H9 (cell line): ENCODE measurements at places on chromosomes 7 and 10. TPM values are rescaled to one million over a fixed set of nuclear protein-coding genes. Genes with fewer than 3 reads are reported as not detected.

DNA sequence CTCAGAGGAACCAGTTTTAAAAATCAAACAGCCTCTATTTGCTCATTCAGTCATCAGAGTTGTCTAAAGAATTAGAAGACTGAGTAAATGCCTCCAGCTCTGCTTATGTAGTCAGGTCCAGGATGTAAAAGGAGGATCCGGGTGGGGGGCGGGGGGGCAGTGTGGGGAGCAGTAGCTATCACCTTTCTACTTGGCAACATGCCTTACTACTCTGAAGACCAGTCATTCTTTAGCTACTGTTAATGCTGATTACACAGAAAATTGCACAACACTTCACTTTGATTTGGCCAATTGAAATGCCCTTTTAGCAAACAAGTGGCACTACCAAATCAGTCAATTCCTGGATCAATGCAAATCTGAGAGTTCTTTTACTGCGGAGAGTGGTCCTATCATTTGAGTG is 164.2 kb downstream of the NXPH1 start:
- no peak for DNase-seq

DNA sequence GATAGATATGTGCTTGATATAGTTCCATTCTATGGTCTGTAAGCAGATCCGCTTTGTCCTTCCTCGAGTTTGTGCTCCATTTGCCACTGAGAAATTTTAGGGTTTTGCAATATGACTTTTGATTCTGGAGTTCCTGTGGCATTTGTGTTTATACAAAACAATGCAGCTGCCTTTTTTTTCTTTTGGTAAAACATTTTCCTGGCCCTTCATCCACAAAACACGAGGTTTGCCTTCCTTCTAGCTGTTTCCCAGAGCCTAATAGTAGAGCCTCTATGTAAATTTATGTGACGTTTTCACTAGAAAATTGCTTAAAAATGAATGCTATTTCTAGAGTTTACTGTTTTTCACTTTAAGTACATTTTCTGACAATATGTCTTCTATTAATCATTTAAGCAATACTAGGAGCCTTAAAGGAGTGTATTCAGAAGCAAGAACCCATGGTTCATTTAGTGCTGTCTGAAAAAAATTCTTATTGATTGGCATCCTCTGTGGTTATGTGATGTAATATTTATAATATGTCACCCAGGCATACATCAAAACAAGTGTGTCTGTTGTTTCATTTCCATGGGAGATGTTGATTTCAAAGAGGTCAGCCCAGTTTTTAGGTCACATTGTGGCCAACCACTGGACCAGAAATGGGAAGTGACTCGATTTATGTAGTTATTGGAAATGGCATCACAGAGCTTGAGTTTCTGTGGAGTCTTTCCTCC is 618.3 kb downstream of the LRMDA start:
- no peak for DNase-seq

- DNase-seq = no peak
Measured at GRCh38 chr10:126872768-126873167, 32.5 kb upstream of the DOCK1 start.

- no peak for DNase-seq
Measured at GRCh38 chr7:14209896-14210484, 220.5 kb upstream of the ETV1 start.

The RBP3 gene
- total RNA-seq = not detected in 2 replicates

The SGCE gene
- total RNA-seq = 30.5 and 30.8 TPM in 2 replicates

GRCh38 chr7:11328309-11328708 is 354.6 kb downstream of the PHF14 start:
- no peak for DNase-seq

GRCh38 chr10:110207011-110207804 is at the start of gene MXI1:
TSS of gene MXI1 (plus strand) at chr10:110207605. CDS start at chr10:110207809, 204 bp downstream.
- DNase-seq = peak; percentile 90

The TACC2 gene
- 54.8 and 58.1 TPM in 2 replicates for total RNA-seq

DNA sequence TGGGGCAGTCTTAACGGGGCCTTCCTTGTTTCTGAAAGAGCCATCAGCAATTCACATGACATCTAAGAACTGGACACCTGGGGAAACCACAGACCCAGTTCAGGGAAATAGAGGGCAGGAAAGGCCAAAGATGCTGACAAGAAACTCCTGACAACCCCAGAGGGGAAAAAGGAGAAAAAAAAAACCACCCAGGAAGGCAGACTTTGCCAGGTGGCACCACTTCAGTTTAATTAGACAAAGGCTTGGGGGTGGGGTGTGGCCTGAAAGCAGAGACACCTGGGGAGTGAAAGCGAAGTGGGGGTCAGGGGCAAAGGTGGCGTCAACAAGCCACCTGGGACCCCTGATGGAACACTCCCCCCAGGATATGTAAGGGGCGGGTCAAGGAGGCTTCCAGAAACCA is 53.6 kb downstream of the RAB11FIP2 start:
- DNase-seq = no peak

The PON3 gene
- not detected in 2 replicates for total RNA-seq

DNA sequence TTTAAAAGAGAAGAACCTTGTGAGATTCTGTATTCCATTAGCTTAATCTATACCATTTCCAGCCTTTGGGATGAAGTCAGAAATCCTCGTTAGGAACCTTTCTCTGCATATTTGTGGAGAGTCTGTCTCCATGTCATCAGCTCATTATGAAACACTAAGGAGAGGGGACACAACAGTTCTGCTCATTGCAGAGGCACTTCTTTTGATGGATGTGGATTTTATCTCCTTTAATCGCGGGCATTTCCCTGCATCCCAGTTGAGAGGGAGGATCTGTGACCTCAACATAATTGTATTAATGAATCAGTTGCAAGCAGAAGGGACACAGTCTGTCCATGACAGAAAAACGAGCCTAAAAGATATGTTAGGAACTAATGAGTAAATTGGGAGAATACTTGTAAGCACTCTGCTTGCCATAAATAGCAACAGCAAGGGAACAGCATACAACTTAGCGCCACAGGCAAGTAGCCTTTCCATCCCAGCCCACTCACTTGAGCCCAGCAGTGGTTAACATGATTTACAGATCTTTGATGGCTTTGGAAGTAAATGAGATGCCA is 37.9 kb downstream of the SORCS1 start:
- DNase-seq = no peak

The RNF32 gene
- total RNA-seq = 0.83 and 0.90 TPM in 2 replicates

DNA sequence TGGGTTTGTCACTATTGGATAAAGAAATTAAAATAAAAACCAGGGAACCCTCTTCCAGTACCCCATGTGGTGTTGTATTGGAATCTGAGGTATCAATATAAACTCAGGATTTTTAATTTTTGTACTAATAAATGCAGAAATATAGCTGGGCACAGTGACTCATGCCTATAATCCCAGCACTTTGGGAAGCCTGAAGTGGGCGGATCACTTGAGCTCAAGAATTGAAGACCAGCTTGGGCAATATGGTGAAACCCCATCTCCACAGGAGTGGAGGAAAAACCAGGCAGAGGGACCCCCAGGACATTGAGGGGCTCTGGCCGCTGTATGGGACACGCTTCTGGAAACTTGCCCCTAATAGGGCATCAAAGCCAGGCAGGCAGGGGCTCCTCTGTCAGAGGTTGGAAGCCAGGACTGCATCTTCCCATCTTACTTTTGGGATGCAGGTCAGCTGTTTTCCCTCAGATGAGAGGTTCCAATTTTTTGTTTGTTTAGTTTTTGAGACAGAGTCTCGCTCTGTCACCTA is 11.1 kb downstream of the ADIRF start:
- no peak for DNase-seq

DNA sequence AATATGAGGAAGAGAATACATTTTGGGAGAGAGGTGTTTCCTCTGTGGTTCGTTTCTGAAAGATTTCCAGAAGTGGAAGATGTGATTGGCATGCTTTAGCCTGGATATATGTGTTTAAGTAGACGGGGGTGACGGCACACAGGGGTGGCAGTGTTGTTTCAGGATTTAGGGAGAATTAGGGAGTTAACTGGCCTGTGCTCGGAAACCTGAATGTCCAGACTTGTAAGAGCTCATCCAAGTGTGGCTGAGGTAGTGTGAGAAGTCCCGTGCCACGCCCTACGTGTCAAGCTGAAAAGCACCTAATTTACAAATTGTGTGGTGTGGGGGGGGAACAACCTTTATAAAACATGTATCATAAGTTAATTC is 1.1 kb downstream of the RALA start:
- no peak for DNase-seq

The NRCAM gene
- 1.8 and 2.3 TPM in 2 replicates for total RNA-seq

DNA sequence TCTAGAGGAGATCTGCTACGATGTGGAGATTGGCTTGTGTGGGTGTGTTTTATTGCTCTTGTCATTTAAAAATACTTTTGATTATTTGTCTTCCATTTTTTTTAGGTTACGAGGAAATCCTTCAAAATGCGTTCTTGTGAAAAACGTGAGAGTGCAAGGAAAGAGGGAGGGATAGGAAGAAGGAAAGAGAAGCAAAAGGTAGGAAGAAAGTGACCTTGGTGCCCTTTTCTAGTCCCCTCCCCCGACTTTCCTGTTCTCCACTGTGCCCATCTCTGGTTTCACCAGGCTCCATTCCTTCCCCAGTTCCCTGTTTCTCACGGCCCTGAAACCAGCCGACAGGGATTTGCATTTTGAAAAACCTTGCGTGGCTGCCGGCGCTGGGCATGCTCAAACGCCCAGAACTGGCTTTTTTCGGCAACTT is 506 bp upstream of the GNAI1 start:
- DNase-seq = peak; percentile 62

The AQP1 gene
- total RNA-seq = 0.15 TPM in 1 of 2 replicates, not detected in the other

DNA sequence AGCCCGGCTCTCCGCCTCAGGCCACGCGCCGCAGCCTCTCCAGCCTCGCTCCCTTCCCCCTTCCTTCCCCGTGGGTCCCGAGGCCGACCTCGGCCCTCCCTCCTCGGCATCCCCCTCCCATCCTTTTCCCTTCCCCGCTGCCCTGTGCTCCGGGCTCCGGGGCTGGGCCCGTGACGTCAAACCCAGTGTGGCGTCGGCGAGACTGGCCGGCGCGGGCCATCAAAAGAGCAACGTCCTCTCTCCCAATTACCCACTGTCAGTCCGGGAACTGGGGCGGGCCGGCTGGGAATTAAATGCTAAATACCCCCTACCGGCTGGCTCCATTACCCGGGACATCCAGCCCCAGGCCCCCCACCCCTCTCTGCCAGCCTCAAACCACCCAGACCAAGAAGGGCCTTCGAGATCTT is 2.6 kb upstream of the GATA3 start:
- DNase-seq = peak; percentile 78

DNA sequence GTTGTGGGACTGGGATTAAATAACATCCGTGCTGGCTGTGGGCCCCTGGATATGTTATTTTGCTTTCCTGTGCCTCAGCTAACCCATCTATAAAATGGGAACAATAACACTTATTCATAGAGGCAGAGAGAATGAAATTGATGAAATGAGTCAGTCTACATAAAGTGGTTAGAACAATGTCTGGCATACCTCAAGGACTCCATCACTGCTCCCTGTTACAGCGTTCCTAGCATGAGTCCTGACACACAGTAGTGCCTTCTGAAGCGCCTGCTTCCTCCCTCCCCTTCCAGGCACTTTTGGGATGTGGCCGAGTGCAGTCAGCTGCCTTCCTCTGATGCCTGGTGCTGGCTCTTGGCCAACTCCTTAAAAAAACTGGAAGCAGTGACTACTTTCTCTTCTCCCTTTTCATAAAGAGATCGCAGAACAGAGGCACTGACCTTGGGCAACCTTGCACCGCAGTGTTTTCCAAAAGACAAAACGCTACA is 108.4 kb upstream of the ZMIZ1 start:
- no peak for DNase-seq

DNA sequence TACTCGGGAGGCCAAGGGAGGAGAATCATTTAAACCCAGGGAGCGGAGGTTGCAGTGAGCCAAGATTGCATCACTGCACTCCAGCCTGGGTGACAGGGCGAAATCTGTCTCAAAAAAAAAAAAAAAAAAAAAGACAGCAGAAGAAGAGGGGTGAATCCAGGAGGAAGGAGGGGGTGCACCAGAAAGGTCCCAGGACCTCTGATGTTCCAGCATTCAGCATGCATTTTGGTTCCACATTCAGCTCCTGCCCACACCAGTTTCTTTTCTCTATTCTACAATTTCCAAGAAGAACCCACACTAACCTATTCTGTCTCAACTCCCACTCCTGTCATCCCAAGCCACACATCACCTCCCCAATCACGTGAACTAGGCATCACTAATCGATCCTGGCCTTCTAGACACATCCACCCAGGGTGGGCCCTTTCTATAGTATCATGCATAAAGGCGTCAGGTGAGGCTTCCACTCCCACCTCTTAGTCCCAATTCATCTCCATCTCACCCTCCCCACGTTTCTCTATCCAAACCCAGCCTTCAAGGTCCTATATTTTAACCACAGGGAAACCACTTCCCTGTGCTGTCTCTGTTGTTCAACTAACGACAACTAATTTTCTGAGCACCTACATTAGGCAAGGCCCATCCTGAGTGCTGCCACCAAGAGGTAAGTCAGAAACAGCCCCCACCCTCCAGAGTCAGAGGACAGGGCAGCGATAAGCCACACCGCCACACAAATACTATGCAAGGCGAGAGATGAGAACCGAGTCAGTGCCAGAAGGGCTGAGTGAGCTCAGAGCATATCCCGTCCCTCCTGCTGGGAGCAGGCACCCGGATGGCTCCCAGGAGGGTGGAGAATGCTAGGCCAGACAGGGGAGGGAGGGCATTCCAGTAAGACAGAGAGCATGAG is 2.2 kb downstream of the ANXA11 start:
- peak; percentile 70 for DNase-seq

- DNase-seq = no peak
Measured at GRCh38 chr10:86830043-86830591, 73.7 kb downstream of the BMPR1A start.
